ENCODE measurements at places on chromosomes 1 and 21.

DNA sequence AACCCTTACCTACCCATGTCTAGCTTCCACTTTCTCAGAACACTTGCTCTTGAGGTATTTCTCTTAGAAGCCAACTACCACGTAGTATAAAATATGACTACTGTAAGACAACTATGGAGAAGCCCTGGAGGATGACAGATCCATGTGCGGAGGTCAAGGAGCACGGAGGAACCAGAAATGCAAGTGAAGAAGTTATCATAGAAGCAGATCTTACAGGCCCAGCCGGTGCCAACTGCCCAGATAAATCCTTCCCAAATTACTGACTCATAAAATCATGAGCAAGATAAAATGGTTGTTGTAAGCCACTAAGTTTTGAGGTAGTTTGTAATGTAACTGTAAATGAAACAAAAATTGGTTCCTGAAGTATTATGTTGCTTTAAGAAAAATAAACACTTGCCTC, 12.6 kb downstream of the GTF2B start:
- DNase-seq = no peak

DNA sequence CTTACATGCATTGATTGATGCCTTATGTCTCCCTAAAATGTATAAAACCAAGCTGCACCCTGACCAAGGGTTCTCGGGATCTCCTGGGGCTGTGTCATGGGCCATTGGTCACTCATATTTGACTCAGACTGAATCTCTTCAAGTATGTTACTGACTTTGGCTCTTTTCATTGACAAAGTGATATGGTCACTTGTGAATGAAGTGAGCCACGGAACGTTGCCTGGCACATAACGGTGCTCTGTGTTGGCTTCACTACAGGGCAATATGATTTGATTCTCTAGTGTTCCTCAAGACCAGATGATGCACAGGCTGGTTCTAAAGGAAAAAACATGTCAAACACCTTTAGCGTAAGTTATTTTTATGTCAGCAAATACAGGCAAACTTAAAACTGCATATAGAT, 11.4 kb upstream of the IL10RB start:
- DNase-seq = no peak

DNA sequence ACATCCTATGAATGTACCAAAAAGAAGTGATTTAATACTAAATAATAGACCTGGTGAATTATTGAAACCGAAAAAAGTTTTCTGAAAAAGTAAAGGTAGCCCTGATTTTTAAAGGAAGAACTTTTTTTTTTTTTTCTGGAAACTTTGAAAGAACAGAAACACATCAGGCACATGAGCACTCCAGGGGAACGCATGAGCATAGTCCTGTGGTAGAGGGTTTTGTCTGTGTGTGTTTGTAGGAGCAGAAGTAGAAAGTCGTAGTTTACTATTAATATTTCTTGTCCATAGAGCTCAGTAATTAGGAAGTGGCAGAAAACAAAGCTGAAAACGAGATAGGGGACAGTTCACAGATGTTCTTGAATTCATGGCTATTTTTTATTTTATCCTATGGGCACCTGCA, 1175.9 kb upstream of the B3GALT2 start:
- DNase-seq = no peak

- DNase-seq = no peak
Observed at GRCh38 chr1:20716232-20716631, 1.6 kb downstream of the KIF17 start.

- peak; percentile 69 for DNase-seq
Observed at GRCh38 chr1:20430355-20431175, 55.4 kb downstream of the CAMK2N1 start.

DNA sequence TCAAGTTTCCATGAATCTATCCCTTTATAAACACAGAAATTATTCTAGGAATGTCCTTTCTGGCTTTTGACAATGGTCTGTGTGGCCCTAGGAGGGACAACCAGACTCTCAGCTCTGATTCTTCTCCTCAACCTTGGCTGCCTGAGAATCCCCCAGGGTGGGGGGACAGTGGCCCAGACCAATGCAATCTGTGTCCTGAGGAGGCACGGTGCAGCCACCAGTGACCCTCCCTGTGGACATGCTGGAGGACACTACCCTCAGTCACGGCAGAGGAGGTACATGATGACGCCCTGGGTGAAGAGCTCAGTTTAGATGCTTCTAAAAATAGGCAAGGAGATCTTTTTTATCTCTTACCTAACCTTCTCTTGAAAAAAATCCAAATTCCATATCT, 91.7 kb downstream of the PGBD5 start:
- no peak for DNase-seq

DNA sequence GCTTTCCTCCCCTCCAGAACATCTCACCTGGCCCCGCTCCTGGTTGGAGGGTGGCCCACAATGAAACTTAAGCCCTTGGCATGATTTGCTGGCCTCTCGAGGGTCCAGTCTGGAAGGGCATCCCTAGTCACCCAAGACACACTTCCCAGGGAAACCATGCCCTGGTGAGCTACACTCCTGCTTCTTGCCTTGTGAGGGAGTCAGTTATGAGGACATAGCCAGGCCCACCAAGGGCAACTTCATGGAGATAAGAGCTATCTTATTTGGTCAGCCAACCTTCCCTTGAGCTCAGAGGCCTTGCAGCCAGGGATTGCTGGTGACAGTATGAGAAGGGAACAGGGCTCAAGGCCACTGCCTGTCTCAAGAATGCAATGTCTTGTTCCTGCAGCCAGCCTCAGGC, 9.7 kb downstream of the TNR start:
- DNase-seq = no peak

DNA sequence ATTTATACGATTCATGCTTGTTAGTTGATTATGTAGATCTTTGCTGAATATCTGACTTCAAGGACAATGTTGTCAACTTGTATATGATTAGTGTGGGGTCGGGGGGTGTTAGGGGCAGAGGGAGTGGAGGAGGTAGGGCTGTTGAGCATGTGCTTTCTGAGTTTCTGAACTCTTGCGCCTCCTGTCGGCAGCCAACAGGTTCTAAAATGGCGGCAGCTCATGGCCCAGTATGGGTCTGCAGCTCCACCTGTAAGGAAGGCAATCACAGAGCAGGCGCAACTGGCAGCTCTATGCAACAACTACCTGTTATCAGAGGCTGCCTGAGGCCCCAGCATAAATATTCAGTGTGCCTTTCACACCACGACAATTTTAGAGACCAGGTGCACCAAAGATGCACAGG, 205.8 kb upstream of the PLXNA2 start:
- DNase-seq = no peak

DNA sequence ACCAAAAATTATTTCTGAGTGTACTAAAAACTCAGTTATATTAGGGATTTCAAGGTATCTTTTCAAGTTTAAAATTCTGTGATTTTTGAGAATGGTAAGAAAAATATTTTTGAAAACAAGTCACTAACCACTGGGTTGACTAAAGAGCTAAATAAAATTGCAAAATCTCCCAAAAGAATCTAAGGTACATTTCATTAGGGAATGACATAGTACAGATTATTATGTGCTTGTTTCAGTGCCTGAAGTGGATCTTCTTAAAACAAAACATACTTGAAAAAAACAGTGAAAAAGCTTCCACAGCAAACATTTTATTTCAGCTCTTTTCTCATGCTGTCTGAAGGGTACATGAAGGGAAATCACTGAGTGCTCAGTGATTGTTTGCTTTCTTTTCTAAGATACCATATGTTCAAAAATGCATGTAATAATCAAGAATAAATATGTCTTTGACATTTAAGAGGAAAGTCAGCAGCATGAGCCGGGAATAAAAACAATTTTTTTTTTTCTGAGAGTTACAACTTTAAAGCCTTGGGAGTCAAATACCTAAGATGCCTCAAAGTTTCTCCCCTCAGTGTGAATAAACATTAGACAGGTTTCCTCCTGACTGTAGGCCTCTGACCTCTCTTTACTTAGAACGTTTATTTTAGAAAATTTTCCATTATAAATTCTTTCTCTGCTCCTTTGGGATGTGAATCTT, 200.7 kb downstream of the KCNT2 start:
- DNase-seq = no peak

DNA sequence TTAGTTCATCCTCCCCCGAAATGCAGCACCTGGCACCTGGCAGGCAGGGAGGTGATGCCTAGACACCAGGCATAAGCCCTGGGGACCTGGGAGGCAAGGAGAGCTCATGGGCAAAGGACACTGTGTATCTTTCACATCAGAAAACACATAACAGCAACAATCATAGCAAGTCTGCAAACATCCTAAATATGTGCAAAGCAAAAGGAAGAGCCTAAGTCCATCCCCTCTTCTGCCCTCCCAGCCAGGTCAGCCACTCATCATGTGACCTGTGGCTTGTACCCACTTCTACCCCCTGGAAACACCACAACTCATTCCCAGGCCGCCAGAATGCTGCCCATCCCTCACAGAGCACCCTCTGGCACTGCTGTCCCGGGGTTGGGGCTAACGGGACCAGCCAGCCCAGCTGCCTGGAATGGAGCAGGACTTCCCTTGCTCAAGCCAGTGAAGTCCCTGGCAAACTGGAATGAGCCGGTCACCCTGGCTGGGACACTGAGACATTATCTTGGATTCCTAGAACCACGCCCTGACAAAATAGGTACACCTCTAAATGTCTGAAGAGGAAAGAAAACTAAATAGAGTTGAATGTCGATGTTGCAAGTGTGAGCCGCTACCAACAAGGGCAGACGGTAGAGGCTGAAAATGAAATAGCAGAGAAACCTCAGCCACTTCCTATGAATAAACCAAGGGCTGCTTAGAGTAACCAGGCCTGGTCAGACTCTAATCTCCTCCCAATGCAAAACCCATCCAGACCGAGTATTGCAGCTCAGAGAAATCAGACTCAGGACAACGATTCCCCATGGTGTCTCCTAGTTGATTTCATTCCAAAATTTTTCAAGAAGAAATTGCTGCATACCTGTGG, 29.4 kb downstream of the TMPRSS2 start:
- DNase-seq = no peak

- peak; percentile 44 for DNase-seq
Observed at GRCh38 chr1:103024051-103024450, 84.3 kb downstream of the COL11A1 start.

DNA sequence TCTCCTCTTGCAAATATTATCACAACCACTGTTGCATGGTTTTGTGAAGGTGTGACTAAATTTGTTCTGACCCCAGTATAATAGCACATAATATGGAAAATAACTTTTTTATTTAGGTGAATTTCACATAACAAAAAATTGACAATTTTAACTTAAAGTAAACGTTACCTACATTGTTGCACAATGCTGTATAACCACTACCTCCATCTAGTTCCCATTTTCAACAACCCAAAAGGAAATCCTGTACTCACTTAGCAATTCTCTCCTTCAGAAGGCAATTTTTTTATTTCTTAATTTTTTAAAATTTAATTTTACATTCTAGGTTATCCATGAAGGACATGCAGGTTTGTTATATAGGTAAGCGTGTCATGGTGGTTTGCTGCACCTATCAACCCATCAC, 95.2 kb downstream of the KCNJ6 start:
- no peak for DNase-seq

DNA sequence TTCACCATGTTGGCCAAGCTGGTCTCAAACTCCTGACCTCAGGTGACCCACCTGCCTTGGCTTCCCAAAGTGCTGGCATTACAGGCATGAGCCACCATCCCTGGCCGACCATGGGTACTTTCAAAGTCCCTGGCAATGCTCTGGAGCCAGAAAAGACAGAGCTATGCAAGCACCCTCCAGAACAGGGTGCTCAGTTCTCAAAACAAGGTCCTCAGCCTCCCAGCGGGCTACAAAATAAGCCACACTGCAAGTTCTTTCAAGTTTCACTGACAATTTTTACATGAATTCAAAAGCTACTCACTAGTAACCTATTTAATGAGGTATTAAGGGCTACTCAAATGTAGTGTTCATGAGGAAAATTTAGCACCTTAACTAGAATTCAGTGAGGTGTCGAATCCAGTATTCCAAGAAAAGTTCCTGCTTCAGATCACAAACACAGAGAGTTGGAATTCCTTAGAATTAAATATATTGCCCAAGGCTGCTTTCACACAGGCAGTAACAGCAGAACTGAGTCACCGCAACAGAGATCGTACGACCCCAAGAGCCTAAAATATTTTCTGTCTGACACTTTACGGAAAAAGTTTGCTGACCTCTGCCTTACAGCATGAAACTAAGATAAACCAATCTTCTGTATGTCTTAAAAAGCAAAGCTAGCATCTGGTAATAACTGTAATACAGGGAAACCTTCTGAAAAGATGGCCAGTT, 60.7 kb downstream of the HSF2BP start:
- no peak for DNase-seq

DNA sequence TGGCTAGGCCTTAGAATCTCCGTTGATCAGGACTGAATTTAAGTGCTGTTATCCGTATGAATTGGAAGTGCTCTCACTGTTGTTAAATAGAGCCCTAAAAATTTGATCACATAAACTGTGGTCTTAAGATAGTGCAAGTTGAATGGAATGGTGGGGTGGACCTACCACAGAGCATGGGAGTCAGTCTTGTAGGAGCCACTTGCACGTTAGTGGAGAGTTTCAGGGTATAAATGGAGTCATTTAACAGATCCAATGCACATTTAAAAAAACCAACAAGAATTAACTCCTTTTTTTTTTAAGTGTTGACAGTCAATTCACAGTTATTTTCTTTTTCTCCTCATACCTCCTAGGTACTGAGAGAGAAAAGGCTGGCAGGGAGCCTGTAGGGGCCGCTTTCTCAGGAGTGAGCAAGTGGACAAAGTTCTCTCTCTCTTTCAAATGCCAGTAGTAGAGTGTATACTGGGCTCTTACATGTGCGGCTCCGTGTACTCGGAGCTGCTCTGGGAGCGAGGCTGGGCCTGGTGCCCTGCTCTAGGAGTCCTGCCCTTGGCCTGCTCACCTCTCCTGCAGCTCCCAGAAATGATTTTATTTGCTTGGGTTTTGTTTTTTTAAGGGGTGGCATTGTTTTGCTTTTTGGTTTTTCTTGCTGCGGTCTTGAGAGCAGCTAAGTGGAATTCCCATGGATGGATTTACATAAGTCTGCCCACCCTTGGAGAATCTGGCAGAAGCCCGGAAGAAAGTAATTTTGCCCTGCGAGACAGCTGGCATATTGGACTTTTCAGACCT, 91.3 kb downstream of the ATP5PO start:
- DNase-seq = no peak

GRCh38 chr1:117592155-117592554, 13.7 kb upstream of the TENT5C start:
- DNase-seq = no peak

DNA sequence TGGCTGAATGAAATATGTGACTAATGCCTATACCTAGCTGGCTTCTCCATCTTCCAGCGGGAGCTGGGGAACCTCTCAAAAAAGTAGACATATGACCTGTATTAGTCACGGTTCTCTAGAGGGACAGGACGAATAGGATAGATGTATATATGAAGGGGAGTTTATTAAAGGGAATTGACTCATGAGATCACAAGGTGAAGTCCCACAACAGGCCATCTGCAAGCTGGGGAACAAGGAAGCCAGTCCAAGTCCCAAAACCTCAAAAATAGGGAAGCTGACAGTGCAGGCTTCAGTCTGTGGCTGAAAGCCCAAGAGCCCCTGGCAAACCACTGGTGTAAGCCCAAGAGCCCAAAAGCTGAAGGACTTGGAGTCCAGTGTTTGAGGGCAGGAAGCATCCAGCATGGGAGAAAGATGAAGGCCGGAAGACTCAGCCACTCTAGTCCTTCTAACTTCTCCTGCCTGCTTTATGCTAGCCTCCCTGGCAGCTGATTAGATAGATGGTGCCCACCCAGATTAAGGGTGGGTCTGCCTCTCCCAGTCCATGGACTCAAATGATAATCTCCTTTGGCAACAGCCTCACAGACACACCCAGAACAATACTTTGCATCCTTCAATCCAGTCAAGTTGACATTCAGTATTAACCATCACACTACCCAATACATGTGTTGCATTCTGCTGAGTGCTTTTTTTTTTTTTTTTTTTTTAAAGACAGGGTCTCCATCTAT, 19.6 kb downstream of the OLIG1 start:
- DNase-seq = no peak

- DNase-seq = no peak
Observed at GRCh38 chr1:241695246-241696171, 43.4 kb downstream of the WDR64 start.

- DNase-seq = no peak
Observed at GRCh38 chr1:237608433-237608832, 282.3 kb downstream of the ZP4 start.

Measured in WERI-Rb-1 (cell line).